ENCODE measurements at places on chromosomes 16 and 17.

GRCh38 chr16:81694494-81695280 is 84.4 kb upstream of the PLCG2 start:
- DNase-seq, result no peak

- no peak for DNase-seq
Observed at GRCh38 chr17:35543856-35544255, 6.4 kb upstream of the SLFN12L start.

GRCh38 chr16:3546986-3547682 is 30.1 kb downstream of the NLRC3 start:
- no peak for DNase-seq

GRCh38 chr17:11644265-11645212 is 46.3 kb downstream of the DNAH9 start:
- peak; percentile 34 for DNase-seq

DNA sequence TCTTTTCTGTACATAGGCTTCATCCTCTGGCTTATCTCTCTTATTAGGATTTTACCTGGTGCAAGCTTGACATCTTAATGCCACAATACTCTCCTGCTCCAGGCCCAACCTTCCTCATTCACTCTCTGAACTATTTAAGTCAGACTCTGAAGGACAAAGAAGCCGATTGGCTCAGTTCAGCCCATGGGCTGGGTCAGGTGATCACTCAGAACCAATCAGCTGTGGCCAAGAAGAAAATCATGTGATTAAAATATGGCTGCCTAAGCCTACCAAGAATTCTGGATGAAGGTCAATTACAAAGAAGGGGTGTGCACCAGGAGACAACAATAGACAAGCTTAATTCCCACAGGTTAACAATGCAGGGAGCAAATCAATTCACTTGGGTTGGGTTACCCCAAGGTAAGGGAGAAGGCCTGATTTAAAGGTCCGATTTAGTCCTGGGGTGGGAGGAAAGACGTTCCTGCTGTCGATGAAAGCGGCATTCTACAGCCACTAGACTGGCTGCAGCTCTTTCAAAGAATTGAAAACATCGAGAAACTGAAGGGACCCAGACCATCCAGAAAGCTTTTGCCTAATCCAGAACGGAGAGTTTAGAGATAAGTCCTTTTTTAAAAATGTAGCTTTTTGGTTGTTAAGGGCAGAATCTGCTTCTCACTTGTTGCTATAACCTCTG is 42.9 kb upstream of the NFAT5 start:
- DNase-seq, result no peak

DNA sequence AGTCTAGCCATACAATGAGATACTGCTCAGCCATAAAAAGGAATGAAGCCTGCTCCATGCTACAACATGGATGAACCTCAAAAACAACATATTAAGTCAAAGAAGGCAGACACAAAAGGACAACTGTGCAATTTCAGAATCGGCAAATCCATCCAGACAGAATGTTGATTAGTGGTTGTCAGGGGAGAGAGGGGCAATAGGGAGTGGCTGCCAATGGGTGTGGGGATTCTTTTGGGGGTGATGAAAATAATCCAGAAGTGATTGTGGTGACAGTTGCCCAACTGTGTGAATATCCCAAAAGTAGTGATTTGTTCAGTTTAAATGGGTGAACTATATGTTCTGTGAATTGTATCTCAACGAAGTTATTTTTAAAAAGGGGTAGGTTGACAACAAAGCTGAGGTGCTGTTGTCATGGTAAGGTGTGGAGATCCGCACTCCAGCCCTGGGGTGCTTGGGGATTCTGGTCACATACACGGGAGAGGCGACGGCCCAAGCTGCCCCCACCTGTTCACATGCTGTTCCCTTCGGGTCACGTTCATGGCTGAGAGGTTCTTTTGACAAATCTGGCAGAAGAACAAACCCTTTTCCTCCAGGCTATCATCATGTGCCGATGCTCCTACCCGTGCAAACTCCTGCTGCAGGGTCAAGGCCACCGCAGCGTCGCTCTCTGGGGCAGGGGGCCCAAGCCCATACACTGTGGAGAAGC is 9.6 kb downstream of the SLX4 start:
- DNase-seq, result no peak

- no peak for DNase-seq
Observed at GRCh38 chr17:72953621-72954020, 138.9 kb downstream of the SLC39A11 start.

- DNase-seq, result no peak
Observed at GRCh38 chr16:75087375-75087979, 29.1 kb downstream of the LDHD start.

DNA sequence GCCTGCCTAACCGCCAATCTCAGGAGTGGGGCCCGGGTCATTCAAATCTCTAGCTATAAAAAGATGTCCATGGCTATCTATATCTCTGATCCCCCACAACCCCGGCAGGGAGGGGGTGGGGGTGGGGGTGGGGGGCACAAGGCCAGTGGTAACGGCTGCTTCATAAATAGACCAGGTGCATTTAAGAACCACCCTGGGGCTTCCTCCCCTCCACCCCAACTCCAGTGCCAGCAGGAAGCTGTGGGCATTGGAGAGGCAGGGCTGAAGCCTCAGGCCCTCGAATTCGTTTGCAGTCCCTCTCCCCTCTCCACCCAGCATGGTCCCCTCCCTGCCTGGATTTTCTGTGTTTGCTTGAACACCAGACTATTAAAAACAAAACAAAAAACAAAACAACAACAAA is 56.0 kb downstream of the RAP1GAP2 start:
- no peak for DNase-seq

DNA sequence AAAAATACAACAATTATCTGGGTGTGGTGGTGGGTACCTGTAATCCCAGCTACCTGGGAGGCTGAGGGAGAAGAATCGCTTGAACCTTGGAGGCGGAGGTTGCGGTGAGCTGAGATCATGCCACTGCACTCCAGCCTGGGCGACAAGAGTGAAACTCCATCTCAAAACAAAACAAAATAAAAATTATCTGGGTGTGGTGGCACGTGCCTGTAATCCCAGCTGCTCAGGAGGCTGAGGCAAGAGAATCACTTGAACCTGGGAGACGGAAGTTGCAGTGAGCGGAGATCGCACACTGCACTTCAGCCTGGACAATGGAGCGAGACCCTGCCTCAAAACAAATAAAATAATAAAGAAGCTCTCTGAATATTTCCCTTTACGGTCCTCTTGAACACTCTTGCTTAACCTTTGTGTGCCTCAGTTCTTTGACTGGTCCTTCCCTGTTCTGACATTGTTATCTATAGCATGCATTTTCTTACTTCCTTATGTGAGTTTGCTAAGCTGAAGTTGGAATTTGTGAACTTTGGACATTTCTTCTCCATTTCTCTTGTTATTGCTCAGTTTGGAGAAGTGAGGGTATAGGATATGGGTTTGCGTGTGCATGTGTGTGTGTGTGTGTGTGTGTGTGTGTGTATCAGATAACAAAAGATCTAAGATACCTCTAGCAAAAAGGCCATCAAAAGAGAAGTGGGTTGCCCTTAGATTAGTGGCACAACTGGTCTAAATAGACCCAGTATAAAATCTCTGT is 29.7 kb upstream of the WSB1 start:
- no peak for DNase-seq

- no peak for DNase-seq
Observed at GRCh38 chr17:5587438-5588032, 3.2 kb upstream of the NLRP1 start.

All from activated CD4-positive, alpha-beta T cell treated with anti-CD3 and anti-CD28 coated beads, Interleukin-2, amount 50 U/mL, for 48 hours (primary cell).